Ureter (tissue), 1 donor: ENCODE measurements at places on chromosomes 4 and X. TPM values are rescaled to one million over a fixed set of nuclear protein-coding genes. Genes with fewer than 3 reads are reported as not detected.

PABPC4L gene
- total RNA-seq, result 2.0 TPM

DNA sequence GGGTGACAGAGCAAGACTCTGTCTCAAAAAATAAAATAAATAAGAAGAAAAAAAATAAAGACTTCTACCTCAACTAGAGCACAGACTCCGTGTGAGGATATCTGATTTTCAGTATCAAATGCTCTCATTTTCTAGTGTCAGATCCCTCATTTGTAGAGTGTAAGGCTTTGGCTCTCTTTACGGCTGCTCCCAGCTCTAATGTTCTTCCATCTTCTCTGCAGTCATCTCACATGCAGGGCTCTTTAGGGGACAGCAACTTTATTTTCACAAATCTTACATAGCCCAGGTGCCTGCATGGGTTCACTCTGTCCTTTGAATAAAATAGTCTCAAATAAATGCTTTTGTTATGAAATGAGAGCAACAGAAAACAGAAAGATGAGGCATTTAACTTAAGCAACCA, 19.2 kb upstream of the RHOH start:
- no peak for DNase-seq

DNA sequence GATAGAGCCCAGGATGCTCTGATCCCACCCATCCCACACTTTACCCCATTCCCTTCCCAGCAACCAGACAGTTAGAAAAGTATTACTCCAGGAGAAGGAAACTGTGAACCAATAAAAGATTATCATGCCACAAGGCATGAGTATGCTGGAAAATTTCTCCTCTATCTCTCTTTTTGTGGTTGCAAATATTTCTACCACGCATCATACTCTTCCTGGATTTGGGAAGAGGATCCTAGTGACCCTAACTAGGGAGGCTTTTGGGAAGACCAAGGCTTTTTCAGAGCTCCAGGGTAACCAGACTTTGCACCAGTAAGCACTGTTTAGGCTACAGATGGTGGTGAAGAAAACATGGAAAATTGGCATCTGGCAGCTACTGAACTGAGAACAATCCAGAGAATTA, 257.6 kb upstream of the CLNK start:
- DNase-seq, result no peak

GRCh38 chrX:10108288-10108687, 48.5 kb upstream of the CLCN4 start:
- DNase-seq, result no peak

SLC2A9 gene
- total RNA-seq, result 67.5 TPM

DNA sequence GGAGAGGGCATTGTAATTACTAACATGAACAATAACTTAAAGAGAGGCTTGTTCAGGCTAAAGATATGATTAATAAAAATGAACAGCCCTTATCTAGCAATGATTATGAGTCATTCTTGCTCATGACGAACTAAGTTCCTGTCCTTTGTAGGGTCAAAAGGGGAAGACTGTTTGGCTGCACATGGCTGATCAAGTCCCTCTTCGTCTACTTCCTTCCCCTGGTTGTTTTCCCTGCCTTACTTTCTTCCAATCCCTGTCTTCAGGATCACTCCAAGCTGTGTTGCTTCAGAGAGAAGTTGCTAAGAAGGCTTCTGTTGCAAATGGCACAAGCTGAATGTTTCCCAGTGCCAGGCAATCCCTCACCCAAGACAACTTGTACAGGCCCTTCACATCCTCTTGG, 115.0 kb upstream of the HS3ST1 start:
- no peak for DNase-seq

DNA sequence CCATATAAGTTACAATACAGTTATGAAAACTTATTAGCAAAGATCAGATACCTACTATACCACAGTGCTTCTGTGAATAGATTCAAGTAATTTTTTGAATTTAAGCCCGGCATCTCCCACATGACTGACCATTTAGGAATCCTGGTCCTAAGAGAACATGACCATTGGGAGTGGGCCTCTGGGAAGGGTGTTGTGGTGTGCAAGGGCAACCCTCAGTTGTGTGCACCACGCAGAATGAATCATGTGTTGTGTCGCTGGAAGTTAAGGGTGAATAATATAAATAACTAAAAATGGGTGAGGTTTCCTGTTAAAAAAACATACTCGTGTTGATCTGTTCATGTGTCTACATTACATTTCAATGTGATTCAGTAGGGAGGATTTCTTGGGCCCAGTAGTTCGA, 15.5 kb downstream of the CPE start:
- DNase-seq, result no peak

GRCh38 chrX:111652719-111653118, 28.3 kb upstream of the ALG13 start:
- DNase-seq, result no peak

- no peak for DNase-seq
Observed at GRCh38 chr4:142818476-142818875, 27.6 kb downstream of the INPP4B start.

DNA sequence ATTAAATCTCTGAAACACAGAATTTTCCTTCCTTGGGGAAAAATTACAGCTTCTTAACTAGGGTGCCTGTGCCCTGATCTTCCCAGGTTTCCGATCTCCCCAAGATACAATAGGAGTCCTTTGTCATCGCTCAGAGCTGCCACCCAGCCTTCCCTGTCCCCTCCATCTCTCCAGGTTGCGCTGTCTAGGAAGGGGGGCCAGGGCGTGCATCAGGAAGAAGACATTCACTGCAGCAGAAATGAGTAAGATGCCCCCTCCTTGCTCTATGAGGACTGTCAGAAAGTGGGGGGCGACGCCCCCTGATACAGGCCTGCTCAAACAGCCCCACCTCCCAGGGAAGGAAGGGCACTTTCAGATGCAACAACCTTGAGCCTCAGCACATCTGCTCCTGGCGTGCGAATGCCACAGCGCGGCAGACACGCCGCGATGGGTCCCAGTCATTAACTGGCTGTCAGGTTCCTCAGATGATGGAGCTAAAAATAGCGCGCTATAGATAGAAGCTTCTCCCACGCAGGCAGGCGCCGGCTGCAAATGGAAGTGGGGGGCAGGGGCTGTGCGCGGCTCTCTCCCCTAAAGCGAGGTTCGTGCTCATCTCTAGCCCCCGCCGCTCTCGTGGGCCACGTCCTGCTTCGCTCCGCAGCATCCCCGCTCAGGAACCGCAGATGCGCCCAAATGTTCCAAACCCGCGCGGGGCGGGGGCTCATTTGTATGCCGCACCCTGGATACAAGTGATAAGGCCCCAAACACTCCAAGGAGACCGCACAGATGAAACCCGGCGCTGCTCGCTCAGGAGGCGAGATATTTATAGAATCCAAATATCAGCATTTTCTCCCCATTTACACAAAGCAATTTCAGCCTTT, 57.6 kb upstream of the LGI2 start:
- DNase-seq, result no peak

DNA sequence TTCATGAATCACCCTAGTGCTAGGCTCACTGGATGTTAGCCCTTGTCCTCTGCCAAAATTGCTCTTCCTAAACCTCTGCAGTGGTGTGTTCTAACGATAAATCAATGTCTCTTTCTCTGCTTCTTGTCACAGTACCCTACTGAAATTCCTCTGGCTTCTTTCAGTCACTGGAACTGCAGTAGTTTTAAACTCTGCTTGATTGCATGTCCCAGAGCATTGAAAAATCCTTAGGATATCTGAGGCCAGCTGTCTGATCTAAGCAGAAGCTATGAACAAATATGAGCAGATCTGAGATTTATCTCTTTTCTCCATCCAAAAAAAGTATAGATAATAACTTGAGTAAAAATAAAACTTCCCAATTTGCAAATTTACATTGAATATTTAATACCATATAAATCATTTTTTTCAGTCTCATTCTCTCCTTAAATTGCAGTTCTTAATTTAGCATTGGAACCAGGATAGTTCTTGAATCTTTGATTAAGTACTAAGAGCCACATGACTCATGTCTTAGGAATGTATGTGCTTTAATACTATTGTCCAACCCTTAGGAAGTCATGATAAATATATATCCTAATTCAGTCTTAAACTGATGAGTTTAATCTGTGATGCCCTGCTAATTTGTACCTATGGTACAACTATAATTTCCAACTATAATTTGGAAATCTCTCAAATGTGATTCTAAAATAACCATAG, 169.7 kb downstream of the PDHA2 start:
- DNase-seq, result no peak

HERC3 gene
- 34.6 TPM for total RNA-seq

TKTL1 gene
- not detected for total RNA-seq

DACH2 gene
- total RNA-seq, result 2.6 TPM

- DNase-seq, result no peak
Observed at GRCh38 chr4:117466388-117466787, 381.0 kb upstream of the TRAM1L1 start.

- DNase-seq, result no peak
Observed at GRCh38 chrX:23854122-23854521, 53.6 kb downstream of the APOO start.

DNA sequence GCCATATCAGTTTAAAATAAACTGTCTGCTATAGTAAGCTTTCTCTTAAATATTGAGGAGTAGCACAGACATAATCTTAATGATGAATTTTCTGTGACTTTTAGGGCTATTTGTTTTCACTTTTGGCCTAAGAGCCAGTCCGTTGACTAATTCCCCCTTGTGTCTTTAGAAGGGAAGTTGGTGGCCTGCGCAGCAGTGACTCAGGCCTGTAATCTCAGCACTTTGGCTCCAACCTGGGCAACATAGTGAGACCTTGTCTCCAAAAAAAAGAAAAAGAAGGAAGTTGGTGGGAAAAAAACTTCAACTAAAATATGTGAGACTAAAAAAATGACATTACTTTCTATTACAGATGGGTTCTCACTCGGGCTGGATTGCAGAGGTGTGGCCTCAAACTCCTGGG, 3.4 kb downstream of the NCAPG start:
- no peak for DNase-seq

DNA sequence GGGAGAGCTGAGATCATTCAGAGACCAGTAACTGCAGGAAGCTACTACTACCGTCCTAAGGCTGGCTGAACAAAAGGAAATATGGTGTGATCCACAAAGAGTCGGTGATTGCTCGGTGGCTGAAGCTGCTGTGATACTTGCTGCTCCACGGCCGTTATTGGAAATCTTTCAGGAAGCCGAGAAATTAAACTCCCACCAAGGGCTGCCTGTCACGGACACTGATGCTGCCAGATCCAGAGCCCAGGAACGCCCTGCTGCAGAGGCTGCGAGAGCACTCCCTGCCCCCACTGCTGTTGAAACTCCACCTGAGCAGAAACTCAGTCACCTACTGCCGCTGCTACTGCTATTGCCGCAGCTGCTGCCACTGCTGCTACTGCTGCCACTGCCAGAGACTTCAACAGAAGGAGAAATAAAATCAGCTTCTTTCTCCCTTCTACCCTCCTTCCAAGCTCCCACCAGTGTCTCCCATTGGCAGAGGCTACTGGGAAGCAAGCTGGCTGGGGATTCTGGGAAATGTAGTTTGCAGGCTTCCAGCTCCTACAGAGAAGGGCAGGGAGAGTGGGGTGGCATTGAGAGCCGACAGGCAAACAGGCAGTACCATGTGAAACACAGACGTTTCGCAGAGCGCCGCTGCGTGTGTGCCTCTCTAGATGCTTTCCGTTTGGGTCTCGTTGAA, 126.0 kb upstream of the ENPP6 start:
- peak; percentile 59 for DNase-seq

HTR2C gene
- total RNA-seq, result 0.75 TPM

SPANXA1 gene
- not detected for total RNA-seq

USP51 gene
- total RNA-seq, result 3.5 TPM

- no peak for DNase-seq
Observed at GRCh38 chr4:84221704-84222103, 277.4 kb downstream of the NKX6-1 start.

GRCh38 chr4:48490012-48490679, at the start of gene ZAR1:
TSS of gene ZAR1 (plus strand) at chr4:48490252. CDS start at chr4:48490292, 40 bp downstream.
- DNase-seq, result no peak

FGF13 gene
- total RNA-seq, result 19.8 TPM

GRCh38 chrX:154321594-154321993, 26.0 kb downstream of the TKTL1 start:
- DNase-seq, result no peak

DNA sequence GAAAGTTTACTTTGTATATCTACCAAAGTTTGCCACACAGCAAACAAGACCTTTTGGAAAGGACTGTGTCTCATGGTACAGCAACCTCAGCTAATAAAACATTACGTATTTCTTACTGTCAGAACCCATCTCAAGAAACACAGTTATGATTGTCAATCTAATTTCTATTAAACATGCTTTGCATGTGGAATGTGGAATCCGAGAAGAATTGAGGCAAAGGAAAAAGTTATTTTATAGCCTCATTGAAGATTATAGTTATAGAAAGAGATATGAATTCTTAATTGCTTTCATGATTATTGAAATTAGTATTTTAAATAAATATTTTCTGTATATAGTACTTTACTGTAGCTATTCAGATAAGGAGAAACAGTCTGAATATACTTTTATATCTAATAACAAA, 5.4 kb downstream of the PCDH7 start:
- no peak for DNase-seq

DNA sequence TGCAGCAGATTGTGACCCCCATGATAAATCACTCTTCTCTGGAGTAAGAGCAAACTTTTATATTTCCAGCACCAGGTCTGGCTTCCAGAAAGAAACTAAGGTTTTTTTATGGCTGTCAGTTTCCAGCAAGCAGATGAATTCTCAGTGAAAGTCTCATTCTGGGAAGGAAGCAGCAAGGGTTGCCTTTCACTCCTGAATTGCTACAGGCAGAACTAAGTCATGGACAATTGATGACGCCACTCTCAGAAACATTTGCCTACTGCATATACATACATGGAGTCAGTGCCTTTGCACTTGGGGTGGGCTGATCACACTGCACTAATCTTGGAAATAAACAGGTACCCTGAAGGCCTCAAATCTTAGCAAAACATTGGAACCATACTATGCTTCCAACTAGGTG, 80.0 kb downstream of the IL21 start:
- DNase-seq, result no peak

GPR173 gene
- 7.6 TPM for total RNA-seq

GRCh38 chr4:161364681-161365080, 799.1 kb downstream of the FSTL5 start:
- no peak for DNase-seq

DNA sequence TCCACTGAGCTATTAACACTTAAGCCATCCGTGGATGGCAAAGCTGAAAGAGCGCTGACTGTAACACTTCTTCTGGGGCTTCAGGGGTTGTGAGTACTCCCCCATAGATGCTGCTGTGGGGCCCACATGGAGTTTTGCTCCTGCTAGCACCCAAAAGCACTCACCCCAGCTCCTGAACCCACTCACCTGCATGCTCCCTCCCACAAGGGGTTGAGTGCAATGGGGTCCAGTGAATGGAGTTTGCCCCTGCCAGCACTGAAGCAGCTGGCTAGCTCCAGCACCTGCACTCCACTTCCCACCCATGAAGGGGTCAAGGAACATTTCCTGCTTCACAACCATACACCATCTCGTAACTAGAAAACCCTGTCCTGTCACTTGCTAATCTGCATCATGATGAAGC, 78.9 kb downstream of the IL21 start:
- DNase-seq, result no peak

GRCh38 chr4:101153653-101154052, 193.7 kb downstream of the PPP3CA start:
- no peak for DNase-seq

IL13RA1 gene
- 56.0 TPM for total RNA-seq

- no peak for DNase-seq
Observed at GRCh38 chrX:63761639-63762038, 23.4 kb downstream of the ARHGEF9 start.
